CD8-positive, alpha-beta memory T cell (primary cell): ENCODE measurements at places on chromosomes 3 and 15.

GRCh38 chr15:70569091-70569713, 194.2 kb downstream of the UACA start:
- no peak for DNase-seq

DNA sequence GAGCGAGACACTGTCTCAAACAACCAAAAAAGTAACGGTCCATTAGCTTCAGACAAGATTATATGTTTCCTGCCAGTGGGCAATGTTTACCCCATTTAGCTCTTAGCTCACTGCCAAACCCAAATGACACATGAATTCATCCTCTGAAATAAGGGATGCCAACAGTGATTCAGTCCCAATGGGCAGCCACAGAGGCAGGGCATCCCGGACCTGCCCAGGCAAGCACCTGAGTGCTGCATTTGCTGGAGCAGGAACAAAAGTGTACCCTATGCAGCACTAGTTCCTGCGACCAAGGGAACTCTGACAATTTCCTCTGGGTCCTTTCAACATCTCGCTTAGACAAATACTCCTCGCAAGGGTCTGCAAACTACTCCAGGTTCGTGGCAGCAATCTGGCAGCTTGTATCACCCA, 8.0 kb downstream of the IP6K2 start:
- DNase-seq = no peak

DNA sequence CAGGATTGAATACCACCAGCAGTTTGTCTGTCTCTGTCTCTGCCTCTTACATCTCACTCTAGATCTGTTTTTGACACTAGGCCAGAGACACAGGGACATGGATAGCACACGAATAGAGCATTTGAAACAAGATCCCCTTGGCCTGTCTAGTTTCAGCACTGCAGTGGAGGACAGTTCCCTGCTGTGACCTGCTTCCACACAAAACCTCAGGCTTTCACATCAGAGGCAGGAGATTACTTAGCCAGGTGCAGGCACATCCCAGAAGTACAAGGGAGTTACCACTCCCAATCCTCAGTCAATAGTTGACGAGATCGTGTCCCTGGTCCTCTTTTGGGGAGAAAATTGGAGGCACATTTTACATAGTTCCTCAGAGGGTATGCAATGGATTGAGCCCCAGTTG, 34.0 kb upstream of the CCK start:
- no peak for DNase-seq

DNA sequence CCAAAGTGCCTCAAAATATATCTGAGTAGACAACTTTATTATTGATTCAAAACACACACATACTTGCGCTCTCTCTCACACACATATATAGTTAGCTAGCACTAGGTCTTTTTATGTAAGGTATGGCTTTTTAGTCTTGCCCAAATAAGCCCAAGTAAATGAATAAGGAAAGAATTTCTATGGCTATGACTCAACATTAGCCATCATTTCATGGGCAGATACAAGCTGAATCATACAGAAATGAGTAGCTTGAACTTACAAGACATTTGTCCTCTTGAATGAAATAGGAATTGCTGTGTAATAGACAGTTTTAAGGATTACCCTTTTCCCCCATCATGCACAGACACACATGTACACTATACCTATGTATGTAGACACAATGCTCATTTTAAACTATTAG, 4.9 kb downstream of the CADPS start:
- DNase-seq = no peak

DNA sequence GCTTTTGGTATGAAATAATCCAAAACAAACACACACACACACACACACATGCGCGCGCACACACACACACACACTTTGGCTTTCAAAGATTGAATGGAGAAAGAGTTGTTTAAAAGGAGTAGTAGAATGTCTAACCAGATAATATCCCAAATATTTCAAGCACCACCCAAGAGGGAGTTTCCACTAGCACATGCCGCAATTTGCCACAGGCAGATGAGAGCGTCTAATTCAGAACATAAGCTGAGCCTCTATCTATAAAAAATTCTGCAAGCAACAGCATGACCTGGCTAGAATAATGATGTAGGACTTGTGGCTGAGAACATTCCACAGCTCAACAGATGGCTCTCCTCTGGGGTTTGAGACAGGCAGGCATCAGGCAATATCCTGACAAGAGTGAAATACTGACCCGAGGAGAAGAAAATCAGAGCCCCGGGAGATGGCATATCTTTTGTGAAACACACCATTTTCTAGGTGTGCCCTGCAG, 302.5 kb upstream of the GADL1 start:
- no peak for DNase-seq

DNA sequence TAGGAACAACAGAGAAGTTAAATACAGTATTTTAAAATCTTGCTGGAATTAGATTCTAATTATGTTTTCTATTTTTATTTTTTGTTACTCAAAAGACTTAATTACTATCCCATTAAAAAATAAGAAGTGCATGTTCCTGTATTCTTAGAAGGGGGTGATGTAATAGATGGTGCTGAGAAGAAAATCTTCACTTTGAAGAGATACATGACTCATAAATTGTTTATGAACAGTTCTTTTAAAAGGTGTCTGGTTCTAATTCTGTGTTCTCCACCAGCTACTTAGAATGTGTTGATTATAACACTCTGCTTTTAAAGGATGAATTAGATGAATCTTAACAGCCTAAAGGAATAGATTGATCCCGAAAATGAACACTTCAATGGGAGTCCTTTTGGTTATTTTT, 8.2 kb downstream of the RCN2 start:
- no peak for DNase-seq

DNA sequence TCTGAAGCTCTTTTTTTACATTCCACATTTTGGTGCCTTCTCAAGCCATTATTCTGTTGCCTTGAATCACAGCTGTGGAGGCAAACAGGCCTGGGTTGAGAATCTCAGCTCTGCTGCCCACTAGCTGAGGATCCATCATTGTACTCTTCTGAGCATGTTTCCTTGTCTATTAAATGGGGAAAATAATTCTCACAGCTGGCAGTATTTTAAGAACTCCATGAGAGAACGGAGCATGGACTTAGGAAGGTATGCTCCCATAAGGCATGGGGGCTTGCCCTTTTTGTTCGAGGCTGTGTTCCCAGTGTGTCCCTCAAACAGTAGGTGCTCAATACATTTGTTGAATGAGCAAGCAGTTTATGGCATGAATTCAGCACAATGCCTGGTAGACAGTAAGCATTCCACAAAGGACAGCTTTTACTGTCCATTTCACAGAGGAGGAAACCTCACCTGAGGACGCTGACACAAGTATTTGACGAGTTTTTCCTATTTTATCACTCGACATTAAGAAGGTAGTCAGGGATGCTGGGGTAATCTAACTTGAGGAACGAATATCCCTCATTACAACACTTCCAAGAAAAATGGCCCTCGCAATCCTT, 2.1 kb upstream of the PTPRG start:
- no peak for DNase-seq

DNA sequence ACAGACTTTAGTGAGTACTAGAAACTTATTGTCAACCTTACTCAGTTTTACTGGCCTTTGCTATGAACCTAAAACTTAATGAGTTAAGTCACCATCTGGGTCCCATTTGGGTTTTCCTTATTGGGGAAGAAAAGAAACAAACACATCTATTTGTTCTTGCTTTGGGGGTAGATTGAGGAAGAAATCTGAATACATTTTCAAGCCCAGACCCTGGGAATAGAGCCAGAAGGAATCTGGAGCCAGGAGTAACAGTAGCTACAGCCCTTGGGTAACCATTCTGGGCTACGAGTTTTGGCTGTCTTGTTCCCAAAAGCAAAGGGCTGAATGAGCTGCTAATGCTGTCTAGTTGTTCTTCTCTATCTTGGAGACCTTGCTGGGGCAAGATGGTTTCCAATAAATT, 16.5 kb downstream of the SLC12A1 start:
- no peak for DNase-seq

- DNase-seq = no peak
Measured at GRCh38 chr3:11587766-11588165, 55.9 kb downstream of the VGLL4 start.

DNA sequence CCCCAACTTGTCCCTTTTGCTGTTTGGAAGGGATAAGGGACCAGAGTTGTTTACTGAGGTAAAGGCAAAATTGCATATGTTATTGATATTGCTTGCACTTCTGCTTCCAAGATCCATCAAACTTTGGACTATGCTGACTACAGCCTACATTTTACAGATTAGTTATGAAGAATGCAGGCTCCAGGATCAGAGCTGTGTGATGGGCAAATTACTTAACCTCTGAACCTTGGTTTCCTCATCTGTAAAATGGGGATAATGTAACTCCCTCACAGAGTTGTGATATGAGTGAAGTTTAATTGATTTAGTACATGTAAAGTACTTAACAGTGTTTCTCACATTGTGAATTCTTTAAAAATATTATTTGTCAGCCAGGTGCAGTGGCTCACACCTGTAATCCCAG, 15.9 kb downstream of the FAIM start:
- DNase-seq = no peak

DNA sequence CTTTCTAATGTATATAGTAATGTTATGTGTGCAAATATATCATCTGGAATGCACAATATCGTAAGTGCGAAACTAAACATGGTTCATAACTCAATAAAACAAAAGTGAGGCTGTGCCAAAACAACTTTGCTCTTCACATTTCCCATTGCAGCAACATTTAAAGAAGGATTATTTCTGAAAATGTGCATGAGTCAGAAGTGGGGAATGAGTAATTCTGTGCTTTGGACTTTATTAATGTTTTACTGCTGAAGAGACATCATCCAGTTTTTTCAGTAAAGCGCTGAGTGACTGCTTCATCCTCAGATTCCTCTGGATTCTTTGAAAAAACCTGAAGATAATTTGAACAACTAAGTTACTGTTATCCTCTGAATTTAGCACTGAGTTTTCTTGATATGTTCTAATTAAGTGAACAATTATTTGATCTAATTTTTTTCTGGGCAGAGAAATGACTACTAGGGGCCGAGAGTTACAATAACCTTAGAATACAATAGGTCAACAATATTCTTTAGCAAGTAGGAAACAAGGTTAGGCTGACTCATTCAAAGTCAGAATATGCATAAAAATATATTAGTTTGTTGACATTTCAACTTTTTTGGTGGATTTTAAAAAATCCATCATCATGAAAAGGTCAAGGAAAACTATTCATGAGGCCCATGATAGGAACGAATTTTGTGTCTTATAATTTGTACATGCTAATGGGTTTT, 20.0 kb upstream of the PLCL2 start:
- no peak for DNase-seq

DNA sequence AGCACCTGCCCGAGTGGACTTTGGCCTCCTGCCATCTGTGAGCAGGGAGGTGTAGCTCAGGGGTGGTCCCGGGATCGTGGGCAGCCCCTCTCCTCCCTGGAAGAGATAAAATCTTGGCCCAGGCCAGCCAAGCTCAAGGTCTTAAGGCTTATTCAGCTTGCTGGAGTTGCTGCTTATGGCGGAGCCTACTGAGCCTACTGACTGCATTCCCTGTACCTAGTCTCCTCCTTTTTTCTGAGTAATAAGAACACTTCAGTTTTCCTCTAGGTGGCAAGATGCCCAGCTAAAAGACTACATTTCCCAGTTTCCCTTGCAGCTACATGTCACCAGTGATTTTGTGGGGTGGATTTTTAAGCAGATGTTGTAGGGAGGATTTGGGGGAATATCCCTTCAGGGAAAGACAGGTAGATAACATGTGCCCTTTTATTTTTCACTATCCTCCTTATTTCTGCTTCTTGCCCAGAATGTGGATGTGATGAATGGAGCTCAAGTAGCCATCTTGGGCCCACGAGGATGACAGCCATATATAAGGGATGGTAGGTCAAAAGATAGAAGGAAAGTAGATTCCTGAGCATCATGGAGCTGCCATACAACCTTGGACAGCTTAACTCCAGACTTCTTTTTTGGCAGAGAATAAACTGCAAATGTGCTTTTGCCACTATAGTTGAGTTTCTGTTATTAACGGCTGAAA, 41.4 kb upstream of the INSYN1 start:
- no peak for DNase-seq

DNA sequence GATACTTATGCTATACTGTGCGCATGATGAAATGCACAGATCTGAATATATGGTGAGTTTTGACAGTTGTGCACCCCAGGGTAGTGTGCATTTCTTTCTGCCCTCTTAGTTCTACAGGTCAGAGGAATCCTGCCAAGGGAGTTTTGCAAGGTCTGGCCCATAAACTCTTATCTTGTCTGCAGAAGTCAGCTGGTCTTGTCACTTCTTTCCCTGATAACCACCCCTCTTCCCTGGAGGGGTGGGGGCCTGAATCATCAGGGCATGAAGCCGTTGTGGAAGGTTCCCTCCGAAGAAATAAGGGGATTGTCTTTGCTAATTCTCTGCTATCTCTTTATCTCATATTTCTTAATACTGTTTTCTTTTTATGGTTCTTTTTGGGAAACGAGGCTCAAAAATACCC, 30.4 kb downstream of the TRIM71 start:
- no peak for DNase-seq

- DNase-seq = no peak
Measured at GRCh38 chr3:143413372-143413771, 293.8 kb downstream of the CHST2 start.

DNA sequence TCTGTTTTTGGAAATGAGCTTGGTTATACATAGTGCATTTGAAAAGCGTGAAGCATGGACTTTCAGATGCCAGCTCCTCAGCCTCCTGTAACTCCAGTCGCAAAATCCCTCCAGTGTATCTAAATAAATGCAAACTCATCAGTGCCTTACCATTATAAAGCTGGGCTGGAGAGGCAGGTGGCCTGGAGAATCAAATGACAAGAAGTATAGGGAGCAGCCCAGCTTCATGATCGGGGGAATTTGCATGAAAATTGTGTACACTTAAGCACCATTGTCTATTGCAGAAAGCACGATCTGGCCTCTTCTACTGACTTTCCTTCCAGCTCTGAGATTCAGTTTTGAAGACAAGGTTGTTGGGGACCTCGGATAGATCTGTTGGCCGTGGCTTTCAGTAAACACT, 71.7 kb downstream of the IGF1R start:
- DNase-seq = no peak

- DNase-seq = no peak
Measured at GRCh38 chr3:72591522-72592421, 256.5 kb downstream of the SHQ1 start.

- no peak for DNase-seq
Measured at GRCh38 chr3:46348823-46349482, 5.0 kb upstream of the CCR2 start.

DNA sequence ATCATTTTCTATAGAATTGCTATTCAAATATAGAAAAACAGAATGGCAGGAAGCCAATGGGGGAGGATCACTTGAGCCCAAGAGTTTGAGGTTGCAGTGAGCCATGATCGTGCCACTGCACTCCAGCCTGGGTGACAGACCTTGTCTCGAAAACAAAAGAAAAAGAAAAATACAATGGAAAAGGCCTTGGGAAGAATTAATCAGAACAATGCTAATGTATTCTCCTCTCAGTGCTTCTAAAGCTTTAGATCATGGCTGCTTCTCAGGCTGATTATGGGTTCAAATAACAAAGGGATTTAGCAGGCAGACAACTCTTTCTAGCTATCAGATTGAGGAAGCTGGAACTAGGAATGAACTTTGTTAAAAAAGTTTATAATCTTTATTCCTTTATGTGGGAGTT, 115.8 kb downstream of the PDCD6IP start:
- DNase-seq = no peak

- DNase-seq = no peak
Measured at GRCh38 chr15:44883199-44883877, 73.1 kb upstream of the TERB2 start.
